Naive thymus-derived CD4-positive, alpha-beta T cell (primary cell): ENCODE measurements at places on chromosomes 3 and 15. TPM values are rescaled to one million over a fixed set of nuclear protein-coding genes. Genes with fewer than 3 reads are reported as not detected.

PXK gene
- polyA plus RNA-seq, result 26.3 TPM

NSUN3 gene
- 13.0 TPM for polyA plus RNA-seq

ROPN1 gene
- polyA plus RNA-seq, result not detected

LNP1 gene
- polyA plus RNA-seq, result 0.37 TPM

GRCh38 chr15:43433165-43433564, 59.8 kb downstream of the TP53BP1 start:
- no peak overlapping the region for H3K4me3 ChIP-seq
- H3K36me3 ChIP-seq, result no peaks in the 10 kb centered on the region
- H3K27ac ChIP-seq, result no peak overlapping the region
- H3K27me3 ChIP-seq, result no peaks in the 10 kb centered on the region
- no peak for DNase-seq
- no peaks in the 10 kb centered on the region for H3K4me1 ChIP-seq

DNA sequence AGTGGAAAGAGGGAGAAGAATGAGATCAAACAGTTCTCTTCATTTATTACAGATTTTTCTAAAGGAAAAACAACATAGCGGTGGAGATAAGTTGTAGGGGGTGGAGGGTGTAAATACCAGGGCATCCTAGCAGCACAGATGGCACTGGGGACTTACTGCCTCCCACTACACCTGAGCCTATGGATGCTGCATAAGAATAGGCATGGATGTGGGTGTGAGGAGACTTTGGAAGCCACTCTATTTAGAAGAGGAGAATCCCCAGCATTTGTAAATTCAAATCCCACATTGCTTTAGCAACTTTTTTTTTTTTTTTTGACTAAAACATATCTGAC, 27.4 kb upstream of the IL1RAP start:
- H3K27me3 ChIP-seq, result no peaks in the 10 kb centered on the region
- H3K4me1 ChIP-seq, result no peaks in the 10 kb centered on the region
- H3K4me3 ChIP-seq, result no peak overlapping the region
- no peaks in the 10 kb centered on the region for H3K36me3 ChIP-seq
- DNase-seq, result no peak

- H3K4me3 ChIP-seq, result no peak overlapping the region
- H3K27me3 ChIP-seq, result no peaks in the 10 kb centered on the region
- no peak for DNase-seq
Observed at GRCh38 chr3:105885256-105885655, 16.4 kb upstream of the CBLB start.
